Stimulated activated CD4-positive, alpha-beta T cell treated with anti-CD3 and anti-CD28 coated beads, Interleukin-2, amount 100 ng/mL, for 48 hours (primary cell): ENCODE measurements at places on chromosomes 6 and 20.

DNA sequence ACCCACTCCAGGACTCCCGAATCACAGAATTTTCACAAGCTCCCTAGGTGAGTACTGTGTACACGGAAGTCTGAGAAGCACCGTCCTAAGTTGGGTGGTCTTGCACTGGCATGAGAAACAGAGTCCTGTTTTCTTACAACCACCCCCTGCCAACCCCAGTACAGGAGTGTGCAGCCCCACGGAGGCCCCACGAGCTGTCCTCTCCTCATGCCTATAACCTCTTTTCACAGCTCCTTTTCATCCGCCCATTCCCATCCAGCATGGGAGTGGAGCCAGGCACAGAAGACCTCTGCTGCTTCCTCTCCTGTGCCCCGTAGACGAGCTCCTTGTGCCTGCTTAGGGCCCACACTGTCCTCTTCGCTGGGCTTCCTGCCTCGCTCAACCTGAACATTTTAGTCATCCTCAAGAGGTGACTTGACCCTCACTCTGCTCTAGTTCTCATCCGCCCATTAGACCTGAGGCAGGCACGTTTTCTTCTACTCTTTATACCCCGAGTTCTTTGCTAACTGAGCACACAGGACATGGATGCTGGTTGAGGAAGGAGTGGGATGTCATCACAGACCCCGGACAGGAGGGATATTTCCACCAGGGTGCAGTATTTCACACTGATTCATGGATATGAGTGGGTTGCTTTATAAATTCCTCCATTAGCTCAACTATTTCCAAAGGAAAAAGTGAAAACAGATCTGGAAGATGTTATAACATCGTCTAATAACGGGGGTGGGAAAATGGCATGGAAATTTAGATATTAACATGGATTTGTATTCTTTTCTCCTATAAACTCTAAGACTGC, 160.5 kb downstream of the TTLL2 start:
- DNase-seq = no peak

DNA sequence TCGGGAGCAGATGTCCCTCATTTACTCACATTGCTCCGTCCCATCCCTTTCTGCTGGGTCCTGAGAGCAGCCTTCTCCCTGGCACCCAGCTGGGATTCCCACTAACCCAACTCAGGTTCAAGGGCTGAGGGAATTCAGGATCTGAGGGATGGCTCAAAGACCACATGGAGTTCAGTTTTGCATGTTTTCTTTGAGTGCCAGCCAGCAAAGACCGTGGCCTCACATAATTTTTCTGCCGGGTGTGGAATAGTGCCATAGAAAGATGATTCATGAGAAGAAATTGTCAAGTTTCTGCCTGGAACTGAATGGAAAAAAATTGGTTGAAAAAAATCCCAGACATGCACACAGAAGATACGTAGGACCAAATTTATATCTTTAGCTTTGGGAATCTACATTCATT, 168.6 kb downstream of the CD83 start:
- DNase-seq = no peak

- DNase-seq = no peak
Observed at GRCh38 chr20:59268870-59269269, 31.5 kb upstream of the EDN3 start.

DNA sequence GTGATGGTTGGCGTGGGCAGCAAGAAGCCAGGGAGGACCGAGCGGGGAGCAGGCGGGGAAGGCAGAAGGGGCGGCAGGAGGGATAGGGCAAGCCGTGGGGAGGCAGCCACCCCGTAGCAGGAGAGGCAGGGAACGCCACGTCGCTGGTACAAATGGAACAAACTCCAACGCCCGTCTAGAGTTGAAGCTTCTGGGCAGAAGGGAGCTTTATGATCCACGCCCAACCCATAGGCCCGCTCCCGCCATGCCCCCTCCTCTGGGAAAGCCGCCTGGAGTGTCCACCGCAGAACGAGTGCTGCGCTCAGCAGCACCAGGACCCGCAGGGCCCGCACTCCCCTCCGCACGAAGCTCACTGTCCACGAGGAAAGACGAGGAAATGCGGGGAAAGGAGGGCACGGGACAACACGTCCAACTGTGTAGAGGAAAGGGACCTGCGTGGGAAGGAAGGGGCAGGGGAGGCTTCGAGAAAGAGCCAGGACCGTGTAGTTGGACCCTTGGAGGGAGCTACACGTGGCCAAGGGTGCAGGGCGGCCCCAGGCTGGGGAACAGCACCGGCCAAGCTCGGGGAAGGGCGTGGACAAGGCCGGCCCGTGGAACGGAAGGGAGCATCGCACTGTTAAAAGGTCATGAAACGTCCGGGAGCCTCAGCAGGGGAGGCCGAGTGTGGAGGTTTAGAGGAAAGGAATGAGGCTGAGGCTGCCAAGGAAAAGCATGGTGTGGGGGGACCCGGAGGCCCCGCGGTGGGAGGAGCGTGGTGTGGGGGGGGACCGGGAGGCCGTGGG, 204.0 kb downstream of the DLL1 start:
- no peak for DNase-seq

- no peak for DNase-seq
Observed at GRCh38 chr6:116468293-116468692, 7.1 kb downstream of the CALHM6 start.

DNA sequence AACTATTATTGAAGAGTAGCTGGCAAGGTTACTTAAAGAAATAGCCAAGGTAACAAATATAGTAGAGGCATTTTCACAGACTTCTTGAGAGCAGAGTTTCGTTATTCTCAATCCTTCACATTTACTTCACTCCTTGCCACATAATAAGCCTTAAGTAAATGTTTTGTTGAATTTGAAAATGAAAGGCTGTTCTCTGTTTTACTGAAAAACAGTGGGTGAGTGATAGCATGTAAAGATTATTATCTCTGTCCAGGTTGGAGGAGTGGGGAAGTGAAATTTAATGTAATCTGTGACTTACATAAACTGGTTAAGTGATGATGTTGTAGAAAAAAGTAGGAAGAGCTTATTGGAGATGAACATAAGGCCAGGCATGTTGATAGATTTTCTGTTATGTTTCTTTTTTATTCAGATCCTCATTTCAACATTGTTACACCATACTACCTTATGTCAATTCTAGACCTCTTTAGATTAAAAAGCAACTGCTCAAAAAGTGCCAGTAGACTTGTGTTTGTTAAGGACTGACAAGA, 55.0 kb downstream of the QKI start:
- no peak for DNase-seq

DNA sequence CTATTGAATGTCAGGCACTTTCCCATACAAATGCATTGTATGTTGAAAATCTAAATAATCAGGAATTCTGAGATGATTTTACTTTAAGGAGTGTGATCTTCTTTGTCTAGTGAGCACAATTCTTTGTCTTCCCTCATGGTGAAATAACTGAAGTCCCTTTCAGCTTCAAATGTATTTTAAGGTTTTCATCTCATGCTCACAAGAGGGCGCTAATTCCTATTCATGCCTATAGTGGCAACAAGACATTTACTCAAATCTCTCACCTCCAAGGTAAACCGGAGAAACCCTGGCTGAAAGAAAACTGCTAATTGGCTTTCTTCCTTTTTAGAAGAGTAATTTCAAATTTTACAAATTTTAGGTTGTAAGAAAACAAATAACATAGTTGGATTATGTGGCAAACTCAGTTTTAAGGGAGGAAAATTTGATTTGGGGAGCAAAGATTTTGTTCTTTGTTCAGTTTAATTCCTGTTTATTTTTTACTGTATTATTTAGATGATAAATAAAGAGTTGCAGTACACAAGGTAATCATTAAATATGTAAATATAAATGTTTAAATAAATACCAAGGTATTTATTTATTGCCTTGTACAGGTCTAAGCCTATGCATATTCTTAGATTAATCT, 69.1 kb downstream of the SLC35F1 start:
- DNase-seq = no peak

- DNase-seq = no peak
Observed at GRCh38 chr6:116066789-116067188, 6.1 kb upstream of the FRK start.

DNA sequence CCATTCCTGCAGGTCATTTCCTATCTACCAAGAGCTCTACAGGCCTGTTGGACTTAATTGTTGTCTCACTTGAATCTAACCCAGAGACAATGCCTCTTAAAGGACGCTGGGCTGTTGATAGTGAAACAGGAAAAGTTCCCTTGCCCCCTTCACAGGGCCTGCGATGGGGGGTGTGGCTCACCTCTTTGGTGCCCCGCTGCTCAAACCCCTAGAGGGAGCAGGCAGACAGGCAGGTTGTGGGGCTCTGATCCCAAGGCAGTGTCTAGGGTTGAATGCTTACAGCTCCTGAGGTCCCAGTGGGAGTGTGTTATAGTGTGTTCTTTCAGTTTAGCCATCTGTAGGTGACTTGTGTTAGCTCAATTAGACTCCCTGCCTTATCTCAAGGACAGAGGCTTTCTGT, 68.0 kb downstream of the OTOR start:
- no peak for DNase-seq

DNA sequence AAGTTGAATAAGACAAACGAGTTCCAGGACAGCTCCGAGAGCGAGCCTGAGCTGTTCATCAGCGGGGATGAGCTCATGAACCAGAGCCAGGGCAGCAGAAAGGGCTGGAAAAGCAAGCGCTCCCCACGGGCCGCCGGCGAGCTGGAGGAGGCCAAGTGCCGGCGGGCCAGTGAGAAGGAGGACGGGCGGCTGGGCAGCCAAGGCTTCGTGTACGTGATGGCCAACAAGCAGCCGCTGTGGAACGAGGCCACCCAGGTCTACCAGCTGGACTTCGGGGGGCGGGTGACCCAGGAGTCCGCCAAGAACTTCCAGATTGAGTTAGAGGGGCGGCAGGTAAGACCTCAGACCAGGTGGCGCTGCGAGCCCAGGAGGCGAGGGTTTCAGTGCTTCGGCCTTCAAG, 56.0 kb upstream of the TMEM181 start:
- no peak for DNase-seq

GRCh38 chr20:45229264-45230056, 8.3 kb downstream of the SEMG2 start:
- peak; percentile 70 for DNase-seq

DNA sequence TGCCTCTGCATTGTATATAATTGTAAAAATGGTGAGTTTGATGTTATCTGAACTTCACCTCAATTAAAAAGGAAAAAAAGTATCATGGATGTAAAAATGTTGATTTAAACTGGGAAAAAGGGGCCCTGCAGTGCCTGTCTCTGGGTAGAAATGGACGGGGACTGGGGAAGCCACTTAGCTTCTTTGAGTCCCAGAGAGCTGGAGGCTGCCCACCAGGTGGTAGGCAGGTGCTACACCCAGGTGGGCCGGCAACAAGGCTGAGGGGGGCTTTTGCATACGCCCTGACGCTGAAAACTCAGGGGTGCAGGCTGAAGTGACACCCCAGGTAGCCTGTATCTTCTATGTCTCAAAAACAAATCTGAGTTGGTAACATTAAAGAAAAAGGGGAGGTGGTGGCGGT, 118.2 kb downstream of the SULF2 start:
- DNase-seq = no peak

- DNase-seq = no peak
Observed at GRCh38 chr6:132948889-132949288, 134.5 kb downstream of the RPS12 start.

DNA sequence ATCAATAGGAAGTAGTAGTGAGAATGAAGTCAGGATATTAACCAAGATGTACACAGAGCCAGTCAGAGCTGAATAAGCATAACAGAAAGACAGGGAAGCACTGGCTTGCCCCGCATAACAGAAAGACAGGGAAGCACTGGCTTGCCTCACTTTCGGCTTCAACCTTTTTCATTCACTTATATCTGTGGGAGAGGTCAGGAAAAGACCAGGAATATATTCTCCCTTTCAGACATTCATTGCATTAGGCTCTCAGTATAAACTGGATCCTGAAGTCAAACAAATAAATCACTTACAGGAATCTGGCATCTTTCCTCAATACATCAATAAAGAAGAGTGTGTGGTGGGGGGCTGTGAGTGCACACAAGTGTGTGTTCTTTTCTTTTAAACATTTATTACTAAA, 437.6 kb downstream of the C6orf118 start:
- no peak for DNase-seq

GRCh38 chr6:25320459-25320858, 41.3 kb downstream of the CARMIL1 start:
- DNase-seq = no peak

DNA sequence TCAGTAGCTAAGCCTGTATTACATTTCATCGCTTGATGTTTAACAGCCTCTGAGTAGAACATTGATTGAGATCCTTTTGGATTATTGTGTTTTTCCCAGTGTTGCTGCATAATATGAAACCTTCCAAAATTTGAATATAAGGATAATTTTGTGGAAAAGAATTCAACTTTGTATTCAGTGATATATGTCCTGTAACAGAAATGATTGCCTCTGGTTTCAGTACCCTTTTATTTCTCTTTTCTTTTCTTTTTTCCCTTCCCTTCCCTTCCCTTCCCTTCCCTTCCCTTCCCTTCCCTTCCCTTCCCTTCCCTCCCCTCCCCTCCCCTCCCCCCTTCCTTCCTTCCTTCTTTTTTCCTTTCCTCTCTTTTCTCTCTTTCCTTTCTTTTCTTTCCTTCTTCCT, 74.6 kb downstream of the UTRN start:
- DNase-seq = no peak

DNA sequence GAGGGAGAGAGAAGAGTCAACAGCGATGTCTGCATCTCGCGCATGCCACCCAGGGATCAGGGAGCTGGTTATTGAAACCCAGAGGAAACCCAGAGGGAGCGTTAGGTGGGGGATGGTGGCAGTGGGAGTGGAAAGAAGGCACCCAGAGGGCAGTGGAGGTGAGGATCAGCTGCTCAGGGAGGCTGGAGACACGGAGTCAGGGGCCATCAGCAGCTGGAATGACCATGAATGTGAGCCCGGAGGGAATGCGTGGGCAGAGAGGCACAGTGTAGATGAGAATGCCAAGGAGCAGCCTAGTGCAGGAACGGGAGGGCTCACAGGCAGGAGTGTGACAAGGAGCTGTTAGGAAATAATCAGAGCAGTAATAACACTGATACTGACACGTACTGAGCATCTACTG, 36.2 kb downstream of the RSPO4 start:
- no peak for DNase-seq

GRCh38 chr6:35388772-35389352, 46.5 kb downstream of the PPARD start:
- no peak for DNase-seq

GRCh38 chr6:38020593-38020992, 201.1 kb downstream of the ZFAND3 start:
- DNase-seq = no peak

GRCh38 chr6:71287038-71287437, 1.6 kb upstream of the OGFRL1 start:
- DNase-seq = no peak

GRCh38 chr20:40776466-40777457, 87.7 kb upstream of the MAFB start:
- DNase-seq = no peak

GRCh38 chr20:13131688-13132087, 89.4 kb upstream of the ISM1 start:
- no peak for DNase-seq

- no peak for DNase-seq
Observed at GRCh38 chr6:156687789-156688619, 89.2 kb upstream of the ARID1B start.

DNA sequence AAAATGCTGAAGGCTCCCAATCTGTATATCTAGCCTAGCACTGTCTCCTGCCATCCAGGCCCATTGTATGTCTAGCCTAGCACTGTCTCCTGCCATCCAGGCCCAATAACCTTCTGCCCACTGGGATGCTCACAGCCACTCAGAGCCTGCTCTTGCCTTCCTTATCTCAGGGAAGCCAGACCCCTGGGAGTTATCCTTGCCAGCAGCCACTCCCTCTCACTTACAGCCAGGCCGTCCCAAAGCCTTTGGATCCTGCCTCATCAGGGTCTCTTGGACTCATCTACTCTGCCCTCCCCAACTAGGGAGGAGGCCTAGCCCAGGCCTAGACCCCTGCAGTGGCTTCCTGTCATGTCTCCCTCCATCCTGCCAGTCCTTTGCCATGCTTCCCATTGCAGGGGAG, 37.3 kb downstream of the KIF3B start:
- no peak for DNase-seq
